ENCODE measurements at places on chromosomes 13 and 19.

DNA sequence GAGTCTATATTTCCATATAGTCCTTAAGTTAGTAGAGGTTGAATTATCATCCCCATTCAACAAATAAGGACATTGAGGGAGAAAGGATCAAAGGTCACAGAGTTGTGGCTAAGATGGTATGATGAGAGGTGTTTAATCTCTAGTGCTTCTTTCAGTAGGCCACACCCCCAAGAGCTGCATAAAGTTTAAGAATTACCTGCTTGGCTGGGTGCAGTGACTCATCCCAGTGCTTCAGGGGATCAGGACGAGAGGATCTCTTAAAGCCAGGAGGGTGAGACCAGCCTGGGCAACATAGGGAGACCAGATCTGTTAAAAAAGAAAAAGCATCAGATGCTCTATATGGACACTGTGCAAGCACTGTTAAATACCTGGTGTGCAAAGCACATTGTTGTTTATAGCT lies 560.0 kb upstream of the KLHL1 start:
- no peak overlapping the region for H3K4me3 ChIP-seq
- no peaks in the 10 kb centered on the region for H3K36me3 ChIP-seq
- H3K27ac ChIP-seq: no peak overlapping the region
- H3K4me1 ChIP-seq: no peaks in the 10 kb centered on the region
- H3K27me3 ChIP-seq: no peaks in the 10 kb centered on the region
- no peak for DNase-seq

DNA sequence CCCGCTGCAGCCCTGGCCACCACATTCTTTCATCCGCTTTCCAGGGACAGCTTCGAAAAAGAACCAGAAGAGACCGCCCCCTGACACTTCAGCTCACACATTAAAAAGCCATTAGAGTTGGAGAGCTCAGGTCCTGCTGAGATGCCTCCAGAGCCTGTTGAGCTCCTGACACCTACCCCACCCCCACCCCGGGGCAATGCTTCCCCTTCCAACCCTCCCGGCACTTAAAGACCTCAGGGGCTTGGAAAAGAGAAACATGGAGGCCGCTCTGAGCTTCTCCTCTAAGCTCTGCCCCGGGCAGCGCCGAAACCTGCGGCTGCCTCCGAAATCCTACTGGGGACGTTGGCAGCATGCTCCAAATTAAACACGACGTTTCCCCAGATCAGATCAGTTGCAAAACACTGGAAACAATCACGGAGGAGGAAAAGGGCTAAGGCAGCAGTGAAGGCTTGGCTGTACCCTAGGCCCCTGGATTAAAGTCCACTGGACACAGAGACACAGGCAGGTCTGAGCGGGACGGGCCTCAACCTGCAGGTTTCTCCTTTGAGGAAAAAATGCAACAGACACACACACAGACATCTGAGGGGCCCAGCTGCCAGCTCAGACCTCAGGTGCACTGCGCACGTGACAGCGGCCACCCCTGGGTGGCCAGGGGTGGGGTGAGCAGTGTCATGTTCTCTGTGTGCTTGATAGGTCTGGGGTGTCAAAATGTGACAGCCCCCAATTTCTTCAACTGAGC lies 9.6 kb downstream of the SH3GL1 start:
- peaks cover 16% of the 10 kb centered on the region for H3K36me3 ChIP-seq
- H3K27me3 ChIP-seq: no peaks in the 10 kb centered on the region
- peak overlapping the region; percentile 66 for H3K27ac ChIP-seq
- no peak overlapping the region for H3K4me3 ChIP-seq

- no peaks in the 10 kb centered on the region for H3K36me3 ChIP-seq
- DNase-seq: no peak
- peaks cover 4% of the 10 kb centered on the region for H3K4me1 ChIP-seq
- peaks cover 24% of the 10 kb centered on the region for H3K27me3 ChIP-seq
Observed at GRCh38 chr13:49220036-49220855, at the start of gene MLNR. Gene MLNR, plus strand, starts transcription at chr13:49220338. Its CDS starts 0 bp downstream, at chr13:49220338.

- no peaks in the 10 kb centered on the region for H3K27me3 ChIP-seq
- peak overlapping the region; percentile 84 for H3K4me3 ChIP-seq
- H3K36me3 ChIP-seq: no peaks in the 10 kb centered on the region
- peak overlapping the region; percentile 97 for H3K27ac ChIP-seq
Observed at GRCh38 chr13:33286128-33286527, 573 bp upstream of the STARD13 start.

- no peaks in the 10 kb centered on the region for H3K27me3 ChIP-seq
- H3K36me3 ChIP-seq: peaks cover 7% of the 10 kb centered on the region
- no peak for DNase-seq
- H3K27ac ChIP-seq: no peak overlapping the region
Observed at GRCh38 chr19:29680447-29680846, 15.2 kb downstream of the PLEKHF1 start.

DNA sequence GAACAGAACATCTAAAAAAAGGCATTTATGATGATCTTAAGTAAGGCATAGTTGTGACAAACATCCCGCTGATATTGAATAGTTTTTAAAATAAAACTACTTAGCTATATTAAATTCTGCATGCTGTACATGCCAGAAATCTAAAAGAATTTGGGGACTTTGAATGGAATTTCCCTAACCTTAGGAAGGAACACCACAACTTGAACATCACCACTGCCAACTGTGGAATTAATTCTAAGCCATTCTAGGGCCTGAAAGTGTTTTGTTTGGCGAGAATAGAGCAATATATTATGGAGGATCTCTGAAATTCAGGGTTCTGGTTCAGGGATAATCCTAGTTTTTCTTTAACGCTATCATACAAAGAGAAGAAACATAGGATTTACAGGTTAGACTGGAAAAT lies 17.8 kb upstream of the LATS2 start:
- no peaks in the 10 kb centered on the region for H3K36me3 ChIP-seq
- peaks cover 18% of the 10 kb centered on the region for H3K4me1 ChIP-seq
- H3K27me3 ChIP-seq: no peaks in the 10 kb centered on the region
- DNase-seq: no peak
- no peak overlapping the region for H3K4me3 ChIP-seq

- peak within 1 kb of the TSS; percentile 32 for H3K4me3 ChIP-seq
- peaks cover 28% of the 10 kb centered on the region for H3K4me1 ChIP-seq
- H3K36me3 ChIP-seq: no peaks in the 10 kb centered on the region
- peak; percentile 90 for DNase-seq
- peak within 1 kb of the TSS; percentile 92 for H3K27ac ChIP-seq
Observed at GRCh38 chr19:45973553-45974338, at the start of gene NOVA2. Gene NOVA2, minus strand, starts transcription at chr19:45973865. Its CDS starts 514 bp downstream, at chr19:45973351.

GRCh38 chr13:59398127-59398526 lies 765.6 kb downstream of the DIAPH3 start:
- H3K4me3 ChIP-seq: no peak overlapping the region
- no peaks in the 10 kb centered on the region for H3K36me3 ChIP-seq
- no peaks in the 10 kb centered on the region for H3K27me3 ChIP-seq
- H3K27ac ChIP-seq: no peak overlapping the region

- H3K4me1 ChIP-seq: peaks cover 78% of the 10 kb centered on the region
- peak overlapping the region; percentile 25 for H3K27ac ChIP-seq
- DNase-seq: no peak
- no peaks in the 10 kb centered on the region for H3K27me3 ChIP-seq
- H3K36me3 ChIP-seq: peaks cover 10% of the 10 kb centered on the region
- no peak overlapping the region for H3K4me3 ChIP-seq
Observed at GRCh38 chr19:10763828-10764339, 46.0 kb downstream of the DNM2 start.

DNA sequence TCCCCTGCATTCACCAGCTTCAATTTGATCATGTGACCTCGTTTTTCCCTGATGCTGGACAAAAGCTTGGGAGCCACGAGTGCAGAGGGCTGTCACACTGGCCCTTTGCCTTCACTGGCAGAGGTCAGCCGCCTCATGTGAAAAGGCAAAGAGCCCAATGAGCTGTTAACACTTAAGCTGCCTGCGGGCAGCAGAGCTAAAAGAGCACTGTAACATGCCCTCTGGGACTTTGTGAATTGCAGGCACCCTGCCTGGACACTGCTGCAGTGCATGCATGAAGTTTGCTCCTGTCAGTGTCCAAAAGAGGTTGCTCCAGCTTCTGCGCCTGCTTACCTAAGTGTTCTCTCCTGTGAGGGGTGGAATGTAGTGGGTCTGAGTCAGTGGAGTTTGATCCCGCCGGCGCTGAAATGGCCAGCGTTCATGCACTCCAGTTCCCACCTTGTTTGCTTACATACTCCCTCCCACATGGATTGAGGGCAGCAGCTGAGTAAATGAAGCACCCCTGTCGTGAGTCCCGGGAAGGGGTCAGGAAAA lies 193.7 kb downstream of the RFC3 start:
- H3K27me3 ChIP-seq: no peaks in the 10 kb centered on the region
- peak; percentile 23 for DNase-seq
- no peak overlapping the region for H3K27ac ChIP-seq
- no peaks in the 10 kb centered on the region for H3K4me1 ChIP-seq
- H3K4me3 ChIP-seq: no peak overlapping the region
- H3K36me3 ChIP-seq: no peaks in the 10 kb centered on the region

- H3K27me3 ChIP-seq: no peaks in the 10 kb centered on the region
- DNase-seq: no peak
- H3K4me1 ChIP-seq: no peaks in the 10 kb centered on the region
- no peak overlapping the region for H3K4me3 ChIP-seq
- H3K27ac ChIP-seq: no peak overlapping the region
Observed at GRCh38 chr19:24159707-24160106, 72.7 kb downstream of the ZNF254 start.

GRCh38 chr13:44884076-44884729 lies 105.1 kb downstream of the NUFIP1 start:
- H3K27ac ChIP-seq: no peak overlapping the region
- no peaks in the 10 kb centered on the region for H3K4me1 ChIP-seq
- DNase-seq: no peak
- no peaks in the 10 kb centered on the region for H3K36me3 ChIP-seq
- no peak overlapping the region for H3K4me3 ChIP-seq

- no peaks in the 10 kb centered on the region for H3K27me3 ChIP-seq
- H3K36me3 ChIP-seq: no peaks in the 10 kb centered on the region
- H3K27ac ChIP-seq: peak overlapping the region; percentile 82
- H3K4me3 ChIP-seq: no peak overlapping the region
- peak; percentile 9 for DNase-seq
- H3K4me1 ChIP-seq: no peaks in the 10 kb centered on the region
Observed at GRCh38 chr19:43439032-43439708, 24.5 kb downstream of the TEX101 start.

GRCh38 chr13:112132142-112132541 lies 65.2 kb downstream of the SOX1 start:
- H3K36me3 ChIP-seq: no peaks in the 10 kb centered on the region
- no peak overlapping the region for H3K27ac ChIP-seq
- no peak overlapping the region for H3K4me3 ChIP-seq
- no peaks in the 10 kb centered on the region for H3K4me1 ChIP-seq

GRCh38 chr19:13839130-13839937 lies 37.6 kb upstream of the NANOS3 start:
- peak overlapping the region; percentile 99 for H3K27ac ChIP-seq
- H3K36me3 ChIP-seq: peaks cover 38% of the 10 kb centered on the region
- peak; percentile 95 for DNase-seq
- peaks cover 60% of the 10 kb centered on the region for H3K4me1 ChIP-seq
- peak overlapping the region; percentile 99 for H3K4me3 ChIP-seq

- no peak overlapping the region for H3K27ac ChIP-seq
- H3K4me3 ChIP-seq: no peak overlapping the region
- H3K36me3 ChIP-seq: peaks cover 4% of the 10 kb centered on the region
- no peaks in the 10 kb centered on the region for H3K4me1 ChIP-seq
- DNase-seq: no peak
Observed at GRCh38 chr19:16094360-16095070, 17.2 kb upstream of the RAB8A start.

GRCh38 chr13:98315902-98316301 lies 138.8 kb upstream of the RNF113B start:
- no peaks in the 10 kb centered on the region for H3K36me3 ChIP-seq
- H3K27ac ChIP-seq: no peak overlapping the region
- H3K27me3 ChIP-seq: no peaks in the 10 kb centered on the region
- no peak for DNase-seq
- H3K4me1 ChIP-seq: peaks cover 3% of the 10 kb centered on the region

DNA sequence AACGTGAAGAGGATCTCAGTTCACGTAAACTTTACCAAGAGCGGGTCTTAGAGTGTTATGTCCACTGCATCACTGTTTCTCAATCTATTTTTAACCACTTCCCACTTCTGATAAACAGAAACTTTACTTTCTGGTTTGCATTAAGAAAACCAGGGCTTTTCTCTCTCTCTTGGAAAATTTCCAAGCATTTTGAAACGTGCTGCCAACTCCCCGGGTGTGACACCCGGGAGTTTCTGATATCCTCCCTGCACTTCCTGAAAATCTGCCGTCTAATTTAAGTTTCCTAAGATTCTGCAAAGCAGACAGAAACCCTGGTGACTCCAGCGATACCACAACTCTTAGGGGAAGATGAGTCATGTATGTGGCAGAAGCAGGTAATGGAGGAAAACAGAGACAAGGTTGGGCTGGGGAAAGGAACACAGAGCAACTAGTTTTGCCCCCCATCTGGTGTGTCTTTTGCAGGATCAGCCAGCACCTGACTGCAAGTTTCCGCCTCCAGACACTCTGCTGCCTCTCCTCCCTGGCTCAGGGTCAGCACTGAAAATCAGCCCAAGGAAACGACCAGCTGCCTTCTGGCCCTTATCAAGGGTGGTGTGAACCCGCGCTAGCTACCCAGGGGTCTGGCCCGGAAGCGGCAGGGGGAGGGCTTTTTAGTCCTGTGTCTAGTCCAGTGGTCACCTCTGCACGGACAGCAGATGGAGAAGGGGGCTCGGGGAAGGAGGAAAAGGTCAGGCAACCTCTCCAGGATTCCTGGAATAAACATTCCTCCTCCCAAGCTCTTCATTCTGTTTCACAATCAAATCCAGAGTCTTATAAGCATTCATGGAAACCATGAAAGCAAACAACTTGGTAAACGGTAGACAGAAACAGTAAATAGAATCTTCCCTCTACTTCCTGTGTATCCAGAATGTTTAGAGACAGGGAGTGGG lies 11.3 kb upstream of the FFAR2 start:
- no peak for DNase-seq
- peak overlapping the region; percentile 11 for H3K27ac ChIP-seq
- H3K4me1 ChIP-seq: peaks cover 11% of the 10 kb centered on the region
- no peaks in the 10 kb centered on the region for H3K36me3 ChIP-seq

GRCh38 chr13:107459430-107459829 lies 755.9 kb downstream of the LIG4 start:
- H3K4me3 ChIP-seq: no peak overlapping the region
- H3K27ac ChIP-seq: no peak overlapping the region
- H3K36me3 ChIP-seq: no peaks in the 10 kb centered on the region
- no peaks in the 10 kb centered on the region for H3K4me1 ChIP-seq
- no peak for DNase-seq
- no peaks in the 10 kb centered on the region for H3K27me3 ChIP-seq

GRCh38 chr13:40063278-40063698 lies 407.8 kb downstream of the COG6 start:
- H3K4me3 ChIP-seq: no peak overlapping the region
- no peak overlapping the region for H3K27ac ChIP-seq
- no peaks in the 10 kb centered on the region for H3K27me3 ChIP-seq
- no peaks in the 10 kb centered on the region for H3K4me1 ChIP-seq

DNA sequence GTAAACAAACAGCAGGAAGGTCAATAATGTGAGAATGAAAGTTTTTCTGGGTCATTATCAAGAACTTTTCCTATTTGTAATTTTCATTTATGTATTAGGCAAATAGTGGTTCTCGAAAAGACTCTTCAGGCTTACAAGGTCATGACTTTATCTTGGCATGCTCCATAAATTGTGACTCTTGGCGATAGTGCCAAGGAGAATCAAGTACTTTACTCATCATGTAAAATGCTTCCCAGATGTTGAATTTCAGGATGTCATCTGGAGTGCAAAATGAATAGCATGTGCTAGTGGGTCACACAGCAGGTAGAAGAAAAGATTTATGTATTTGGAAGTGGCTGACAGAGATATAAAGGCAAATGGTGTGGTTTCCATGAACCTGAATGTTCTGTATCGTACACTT lies 1492.7 kb upstream of the PCDH20 start:
- no peak overlapping the region for H3K27ac ChIP-seq
- H3K27me3 ChIP-seq: no peaks in the 10 kb centered on the region
- no peaks in the 10 kb centered on the region for H3K36me3 ChIP-seq

Measured in heart left ventricle (tissue), 16 donors.